ENCODE measurements at places on chromosomes 12 and 14. TPM values are rescaled to one million over a fixed set of nuclear protein-coding genes. Genes with fewer than 3 reads are reported as not detected.

DNA sequence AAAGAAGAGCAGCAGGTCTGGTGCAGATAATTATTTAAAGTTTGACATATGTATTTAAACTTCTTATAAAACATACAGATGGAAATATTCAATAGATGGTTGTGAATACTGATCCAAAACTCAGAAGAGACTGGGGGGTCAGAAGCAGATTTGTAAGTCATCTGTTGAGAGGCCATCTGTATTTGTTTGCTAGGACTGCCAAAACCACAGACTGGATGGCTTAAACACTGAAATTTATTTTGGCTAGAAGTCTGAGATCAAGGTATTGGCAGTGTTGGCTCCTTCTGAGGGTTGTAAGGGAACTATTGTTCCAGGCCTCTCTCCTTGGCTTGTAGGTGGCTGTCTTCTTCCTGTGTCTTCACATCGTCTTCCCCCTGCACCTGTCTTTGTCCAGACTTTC is 153.9 kb downstream of the LRRK2 start:
- no peak overlapping the region for H3K27ac ChIP-seq
- no peaks in the 10 kb centered on the region for H3K27me3 ChIP-seq
- no peak for DNase-seq
- no peaks in the 10 kb centered on the region for H3K36me3 ChIP-seq

DNA sequence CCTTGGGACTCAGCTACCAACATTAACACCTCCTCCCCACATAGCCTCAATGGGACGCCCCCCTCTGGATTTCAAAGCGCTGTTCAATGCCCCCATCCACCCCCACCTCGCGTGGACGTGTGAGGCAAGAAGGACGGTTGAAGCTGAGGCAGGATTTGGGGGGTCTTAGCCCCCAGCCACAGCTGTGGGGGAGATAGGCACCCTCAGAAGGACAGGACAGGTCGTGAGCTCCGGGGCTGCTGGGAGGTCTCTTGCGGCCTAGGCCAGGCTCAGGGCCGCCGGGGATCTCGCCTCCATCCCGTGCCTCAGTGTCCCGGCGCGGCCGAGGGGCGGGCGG is 8.3 kb upstream of the SP7 start:
- no peaks in the 10 kb centered on the region for H3K36me3 ChIP-seq
- H3K27me3 ChIP-seq: peaks cover 10% of the 10 kb centered on the region
- H3K4me1 ChIP-seq: peaks cover 7% of the 10 kb centered on the region
- no peak for DNase-seq
- peak overlapping the region; percentile 38 for H3K4me3 ChIP-seq

GRCh38 chr12:104000807-104001434 is 35.2 kb downstream of the TDG start:
- no peak for DNase-seq
- H3K4me3 ChIP-seq: no peak overlapping the region
- no peak overlapping the region for H3K27ac ChIP-seq
- H3K36me3 ChIP-seq: no peaks in the 10 kb centered on the region
- H3K4me1 ChIP-seq: no peaks in the 10 kb centered on the region

DNA sequence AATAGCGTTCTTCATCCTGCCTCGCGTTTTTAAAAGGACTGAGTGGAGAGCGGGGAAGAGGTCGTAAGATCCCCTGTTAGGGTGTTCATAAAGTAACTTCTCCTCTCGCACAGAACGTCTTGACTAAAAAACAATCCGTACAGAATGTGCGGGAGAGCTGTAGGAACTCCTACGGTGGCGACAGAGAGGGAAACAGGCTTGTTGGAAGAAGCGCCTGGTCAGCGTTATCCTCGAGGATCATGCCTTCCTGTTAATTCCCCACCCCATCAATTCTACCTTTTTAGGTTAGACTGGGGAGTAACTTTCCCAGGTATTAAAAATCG is 399 bp upstream of the WASHC4 start:
- DNase-seq: no peak
- peaks cover 2% of the 10 kb centered on the region for H3K36me3 ChIP-seq
- H3K27me3 ChIP-seq: no peaks in the 10 kb centered on the region
- peak overlapping the region; percentile 70 for H3K27ac ChIP-seq
- peaks cover 10% of the 10 kb centered on the region for H3K4me1 ChIP-seq

GRCh38 chr12:3564861-3565260 is 73.9 kb downstream of the PRMT8 start:
- H3K4me1 ChIP-seq: no peaks in the 10 kb centered on the region
- no peak for DNase-seq
- H3K4me3 ChIP-seq: no peak overlapping the region
- H3K27ac ChIP-seq: no peak overlapping the region

FAM90A1 gene
- 0.91 TPM for polyA plus RNA-seq

GRCh38 chr14:100392356-100392755 is 69.2 kb downstream of the SLC25A47 start:
- H3K27ac ChIP-seq: no peak overlapping the region
- peaks cover 38% of the 10 kb centered on the region for H3K4me1 ChIP-seq
- H3K27me3 ChIP-seq: no peaks in the 10 kb centered on the region
- H3K4me3 ChIP-seq: no peak overlapping the region
- no peak for DNase-seq

- no peak overlapping the region for H3K27ac ChIP-seq
- H3K27me3 ChIP-seq: no peaks in the 10 kb centered on the region
- H3K36me3 ChIP-seq: no peaks in the 10 kb centered on the region
- H3K4me1 ChIP-seq: no peaks in the 10 kb centered on the region
- no peak for DNase-seq
- H3K4me3 ChIP-seq: no peak overlapping the region
Measured at GRCh38 chr12:15446807-15447206, 124.5 kb downstream of the PTPRO start.

OR10AD1 gene
- polyA plus RNA-seq: 0.37 TPM

- no peak overlapping the region for H3K4me3 ChIP-seq
- H3K27ac ChIP-seq: no peak overlapping the region
- no peaks in the 10 kb centered on the region for H3K27me3 ChIP-seq
Measured at GRCh38 chr12:9642606-9643265, 26.8 kb upstream of the CLEC2D start.

DNAI7 gene
- polyA plus RNA-seq: 0.63 TPM

RFX4 gene
- polyA plus RNA-seq: 0.13 TPM

ACSS3 gene
- polyA plus RNA-seq: 6.0 TPM

DNA sequence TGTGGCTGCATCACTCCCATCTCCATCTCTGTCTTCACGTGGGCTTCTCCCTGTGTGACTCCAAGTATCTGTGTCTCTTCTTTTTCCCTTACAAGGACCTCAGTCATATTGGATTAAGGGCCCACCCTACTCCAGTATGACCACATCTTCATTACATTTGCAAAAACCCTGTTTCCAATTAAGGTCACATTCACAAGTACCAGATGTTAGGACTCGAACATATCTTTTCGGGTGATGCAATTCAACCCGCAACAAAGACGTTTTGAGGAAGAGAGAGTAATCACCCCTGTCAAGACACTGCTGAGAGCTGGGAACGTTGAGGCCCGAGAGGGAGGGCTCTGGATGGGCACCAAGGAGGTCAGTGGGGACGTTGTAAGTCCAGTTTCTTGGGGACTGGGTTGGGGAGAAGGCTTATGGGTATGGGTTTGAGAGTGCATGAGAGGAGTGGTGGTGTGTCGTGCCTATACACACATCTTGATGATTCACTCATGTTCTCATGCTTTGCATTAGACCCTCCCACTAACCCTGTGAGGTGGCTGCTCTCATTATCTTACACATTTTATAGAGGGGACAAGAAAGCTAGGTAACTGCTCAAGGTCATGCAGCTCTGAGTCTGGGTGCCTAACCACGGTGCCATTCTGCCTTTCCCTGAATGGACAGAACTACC is 12.1 kb upstream of the IFI27 start:
- H3K4me3 ChIP-seq: no peak overlapping the region
- DNase-seq: no peak
- peaks cover 12% of the 10 kb centered on the region for H3K36me3 ChIP-seq
- no peak overlapping the region for H3K27ac ChIP-seq

PHLDA1 gene
- polyA plus RNA-seq: 18.1 TPM

DNA sequence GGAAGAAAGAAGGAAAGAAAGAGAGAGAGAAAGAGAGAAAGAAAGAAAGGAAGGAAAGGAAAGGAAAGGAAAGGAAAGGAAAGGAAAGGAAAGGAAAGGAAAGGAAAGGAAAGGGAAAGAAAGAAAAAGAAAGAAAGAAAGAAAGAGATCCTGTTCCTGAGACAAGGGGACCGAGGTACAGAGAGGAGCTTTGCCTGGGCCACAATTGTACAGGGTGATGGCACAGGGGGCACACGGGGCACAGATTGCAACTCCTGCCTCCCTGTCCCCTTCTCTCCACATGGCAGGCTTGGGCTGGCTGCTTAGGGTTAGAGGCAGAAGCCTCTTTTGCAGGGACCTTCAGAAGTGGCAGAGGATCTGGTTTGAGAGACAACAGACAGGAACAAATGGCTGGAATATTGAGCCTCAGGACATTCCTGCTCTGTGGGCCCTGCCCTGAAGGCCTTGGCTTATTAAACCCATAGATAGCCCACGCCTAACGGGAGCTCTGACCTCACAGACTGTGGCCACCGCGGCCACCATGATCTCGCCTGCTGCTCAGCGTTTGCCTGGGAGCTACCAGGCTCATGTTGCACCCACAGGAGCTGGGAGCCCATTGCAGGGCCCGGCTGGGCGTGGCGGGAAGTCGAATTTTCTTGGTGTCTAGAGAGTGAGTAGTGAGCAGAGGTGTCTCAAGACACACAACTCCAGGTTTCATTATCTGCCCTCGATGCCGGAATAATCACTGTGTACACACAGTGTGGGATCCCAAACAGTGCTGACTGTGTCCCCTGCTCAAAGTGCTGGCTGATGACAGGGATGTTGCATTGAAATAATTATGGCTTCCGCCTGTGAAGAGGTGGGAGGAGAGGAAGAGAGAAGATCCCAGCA is 147.9 kb upstream of the NCOR2 start:
- H3K36me3 ChIP-seq: no peaks in the 10 kb centered on the region
- H3K4me1 ChIP-seq: peaks cover 7% of the 10 kb centered on the region
- H3K4me3 ChIP-seq: no peak overlapping the region
- H3K27ac ChIP-seq: no peak overlapping the region
- DNase-seq: peak; percentile 56

RCOR1 gene
- 24.2 TPM for polyA plus RNA-seq

DNA sequence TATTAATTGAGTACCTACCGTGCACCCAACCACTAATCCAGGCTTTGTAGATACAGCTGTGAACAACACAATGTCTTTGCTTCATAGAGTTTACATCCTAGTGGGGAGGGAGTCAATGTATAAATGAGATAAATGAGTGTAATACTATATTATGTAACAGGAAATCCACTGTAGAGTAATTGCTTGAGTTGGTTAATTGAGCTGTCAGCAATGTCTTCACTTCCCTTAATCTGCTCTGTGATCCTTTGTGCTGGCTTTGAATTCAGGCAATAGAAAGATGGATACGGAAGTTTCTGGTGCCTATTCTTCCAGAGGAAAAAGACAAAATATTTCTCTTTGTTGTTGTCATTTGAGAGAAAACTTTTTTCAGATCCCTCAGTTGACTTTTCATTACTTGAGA is 104.0 kb upstream of the SLC16A7 start:
- H3K4me3 ChIP-seq: no peak overlapping the region
- H3K36me3 ChIP-seq: no peaks in the 10 kb centered on the region
- H3K27ac ChIP-seq: no peak overlapping the region

DNA sequence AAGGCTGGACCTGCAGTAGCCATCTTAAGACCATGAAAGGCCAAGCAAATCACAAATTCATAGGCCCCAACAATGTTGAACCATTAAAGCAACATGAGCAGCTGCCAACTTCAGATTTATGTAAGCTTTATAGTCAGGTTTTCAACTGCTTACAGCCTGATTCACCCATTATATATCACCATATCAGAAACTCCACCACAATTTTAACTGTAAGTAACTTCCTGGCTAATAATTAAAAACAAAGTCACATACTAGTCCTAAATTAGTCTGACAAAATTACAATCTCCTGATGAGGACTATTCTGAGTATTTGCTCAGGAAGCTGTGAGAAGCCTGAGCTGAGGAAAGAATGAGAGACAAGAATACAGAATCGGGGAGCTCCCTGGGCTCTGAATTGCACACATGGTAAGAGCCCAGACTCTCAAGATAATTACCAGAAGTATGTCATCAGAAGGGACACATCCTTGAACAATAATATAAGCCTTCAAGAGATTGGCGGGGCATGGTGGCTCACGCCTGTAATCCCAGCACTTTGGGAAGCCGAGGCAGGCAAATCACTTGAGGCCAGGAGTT is 55.1 kb downstream of the NUMB start:
- no peaks in the 10 kb centered on the region for H3K4me1 ChIP-seq
- H3K36me3 ChIP-seq: peaks cover 15% of the 10 kb centered on the region
- H3K27me3 ChIP-seq: no peaks in the 10 kb centered on the region
- no peak for DNase-seq
- no peak overlapping the region for H3K27ac ChIP-seq
- no peak overlapping the region for H3K4me3 ChIP-seq

All from large intestine (tissue), 12 donors.